Cerebellum (tissue), 4 donors: ENCODE measurements at places on chromosomes 6 and 20. TPM values are rescaled to one million over a fixed set of nuclear protein-coding genes. Genes with fewer than 3 reads are reported as not detected.

Gene KIF6
- total RNA-seq = 2.6 TPM

Gene OXT
- not detected for total RNA-seq

Gene CCN5
- not detected for total RNA-seq

Gene TMEM200A
- 12.0 TPM for total RNA-seq

Gene JPH2
- total RNA-seq = 0.36 TPM

Gene BTN1A1
- total RNA-seq = not detected

Gene CTCFL
- not detected for total RNA-seq

Gene ABHD16B
- total RNA-seq = not detected

Gene VNN1
- total RNA-seq = 0.09 TPM

Gene DNAH8
- total RNA-seq = 0.09 TPM

Gene SULF2
- total RNA-seq = 22.6 TPM

Gene PI16
- total RNA-seq = 0.73 TPM

Gene MYB
- 9.0 TPM for total RNA-seq

Gene COQ3
- total RNA-seq = 5.5 TPM

Gene FAM217A
- total RNA-seq = not detected

Gene PPP1R14C
- total RNA-seq = 30.2 TPM

Gene VGLL2
- total RNA-seq = not detected

Gene WFDC12
- total RNA-seq = not detected

Gene SH3BGRL2
- 26.1 TPM for total RNA-seq

Gene SLC17A3
- total RNA-seq = not detected

Gene SMLR1
- not detected for total RNA-seq

Gene MCCD1
- not detected for total RNA-seq

Gene MAPK13
- 3.5 TPM for total RNA-seq
